ENCODE measurements at places on chromosomes 3 and 15. TPM values are rescaled to one million over a fixed set of nuclear protein-coding genes. Genes with fewer than 3 reads are reported as not detected.

GP5 gene
- total RNA-seq, result not detected

OR5H1 gene
- not detected for total RNA-seq

P2RY13 gene
- total RNA-seq, result 1.1 TPM

CPB1 gene
- total RNA-seq, result 63.0 TPM

KBTBD13 gene
- total RNA-seq, result not detected

SLC2A2 gene
- not detected for total RNA-seq

DNA sequence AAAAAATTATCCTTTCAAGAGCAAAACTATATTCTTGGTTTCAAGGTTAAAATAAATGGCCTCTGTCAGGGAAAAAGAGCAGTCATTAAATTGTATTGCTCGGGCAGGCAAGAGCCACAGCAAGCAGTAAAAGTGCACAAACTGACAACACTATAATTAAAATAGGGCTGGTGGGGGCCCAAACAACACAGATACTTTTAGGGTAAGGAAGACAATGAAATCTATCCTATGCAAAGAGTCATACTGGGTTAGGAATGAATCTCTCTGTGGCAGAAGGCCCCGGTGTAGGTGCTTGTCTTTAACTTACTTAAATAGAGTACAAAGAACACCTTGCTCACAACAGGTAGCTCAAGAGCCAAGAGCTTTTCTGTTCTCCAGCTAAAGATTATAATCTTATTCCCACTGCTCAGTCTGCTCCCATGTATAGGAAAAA is 94.7 kb downstream of the DLG1 start:
- no peak overlapping the region for H3K27ac ChIP-seq
- no peak for DNase-seq
- H3K36me3 ChIP-seq, result no peaks in the 10 kb centered on the region
- no peak overlapping the region for H3K4me3 ChIP-seq

GRCh38 chr3:87997966-87998365 is 60.8 kb downstream of the CGGBP1 start:
- no peaks in the 10 kb centered on the region for H3K36me3 ChIP-seq
- peaks cover 14% of the 10 kb centered on the region for H3K4me1 ChIP-seq
- DNase-seq, result no peak

DNA sequence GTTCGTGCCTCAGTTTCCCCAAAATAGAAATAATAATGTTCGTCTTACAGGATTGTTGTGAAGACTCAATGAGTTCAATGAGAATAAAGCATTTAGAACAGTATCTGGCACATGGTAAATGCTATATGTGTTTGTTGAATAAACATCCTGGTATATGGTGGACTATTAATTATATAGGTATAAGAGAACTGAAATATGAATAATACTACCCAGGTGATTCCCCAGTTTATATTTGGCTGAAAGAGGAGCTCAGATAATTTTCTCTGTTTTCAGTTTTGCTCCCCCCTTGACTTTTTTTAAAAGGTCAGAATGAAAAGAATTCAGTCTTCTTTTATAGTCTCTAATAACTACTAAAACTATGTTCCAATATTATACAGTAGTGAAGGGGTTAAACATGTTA is 46.9 kb downstream of the USP8 start:
- H3K36me3 ChIP-seq, result no peaks in the 10 kb centered on the region
- H3K27ac ChIP-seq, result no peak overlapping the region
- H3K4me3 ChIP-seq, result no peak overlapping the region
- DNase-seq, result no peak
- no peaks in the 10 kb centered on the region for H3K27me3 ChIP-seq
- H3K4me1 ChIP-seq, result no peaks in the 10 kb centered on the region

- H3K4me1 ChIP-seq, result no peaks in the 10 kb centered on the region
- H3K36me3 ChIP-seq, result no peaks in the 10 kb centered on the region
- no peak overlapping the region for H3K27ac ChIP-seq
These were observed 2.0 kb upstream of the IL16 start for GRCh38 chr15:81194723-81195122.

- H3K27ac ChIP-seq, result no peak overlapping the region
- H3K27me3 ChIP-seq, result no peaks in the 10 kb centered on the region
These were observed 83.1 kb upstream of the OCA2 start for GRCh38 chr15:28182216-28182615.

- no peak overlapping the region for H3K27ac ChIP-seq
- H3K27me3 ChIP-seq, result no peaks in the 10 kb centered on the region
- no peak overlapping the region for H3K4me3 ChIP-seq
- no peak for DNase-seq
These were observed 449.0 kb upstream of the LMCD1 start for GRCh38 chr3:8052659-8053058.
